ENCODE measurements at places on chromosomes 6 and 20.

DNA sequence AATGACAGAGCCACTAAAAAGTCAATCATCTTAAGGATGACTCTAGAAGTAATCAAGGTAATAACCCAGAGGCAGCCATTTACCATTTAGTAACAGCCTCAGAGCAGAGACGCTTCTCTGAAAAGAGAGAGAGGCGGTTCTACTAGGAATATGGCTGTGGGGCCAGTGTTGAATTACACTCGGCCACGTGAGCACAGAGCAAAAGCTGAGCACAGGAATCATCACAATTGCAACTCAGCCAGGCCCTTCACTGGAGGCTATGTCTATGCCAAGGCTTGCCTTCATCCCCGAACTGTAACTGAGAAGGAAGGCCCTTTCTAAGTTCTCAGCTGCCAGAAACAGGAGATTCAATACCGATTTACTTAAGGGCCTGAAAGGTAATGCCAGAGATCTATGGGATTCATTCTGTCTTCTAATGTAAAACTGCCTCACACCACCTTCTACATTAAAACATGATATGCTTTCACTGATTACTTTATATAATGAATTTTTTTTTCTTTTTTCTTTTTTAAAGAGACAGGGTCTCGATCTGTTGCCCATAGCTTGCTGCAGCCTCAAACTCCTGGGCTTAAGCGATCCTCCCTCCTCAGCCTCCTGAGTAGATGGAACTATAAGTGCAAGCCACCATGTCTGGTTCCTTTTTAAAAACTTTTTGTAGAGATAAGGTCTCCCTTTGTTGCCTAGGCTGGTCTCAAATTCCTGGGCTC is 67.6 kb downstream of the NUDT3 start:
- DNase-seq, result peak; percentile 79

GRCh38 chr6:53710788-53711187 is 45.2 kb upstream of the KLHL31 start:
- no peak for DNase-seq

DNA sequence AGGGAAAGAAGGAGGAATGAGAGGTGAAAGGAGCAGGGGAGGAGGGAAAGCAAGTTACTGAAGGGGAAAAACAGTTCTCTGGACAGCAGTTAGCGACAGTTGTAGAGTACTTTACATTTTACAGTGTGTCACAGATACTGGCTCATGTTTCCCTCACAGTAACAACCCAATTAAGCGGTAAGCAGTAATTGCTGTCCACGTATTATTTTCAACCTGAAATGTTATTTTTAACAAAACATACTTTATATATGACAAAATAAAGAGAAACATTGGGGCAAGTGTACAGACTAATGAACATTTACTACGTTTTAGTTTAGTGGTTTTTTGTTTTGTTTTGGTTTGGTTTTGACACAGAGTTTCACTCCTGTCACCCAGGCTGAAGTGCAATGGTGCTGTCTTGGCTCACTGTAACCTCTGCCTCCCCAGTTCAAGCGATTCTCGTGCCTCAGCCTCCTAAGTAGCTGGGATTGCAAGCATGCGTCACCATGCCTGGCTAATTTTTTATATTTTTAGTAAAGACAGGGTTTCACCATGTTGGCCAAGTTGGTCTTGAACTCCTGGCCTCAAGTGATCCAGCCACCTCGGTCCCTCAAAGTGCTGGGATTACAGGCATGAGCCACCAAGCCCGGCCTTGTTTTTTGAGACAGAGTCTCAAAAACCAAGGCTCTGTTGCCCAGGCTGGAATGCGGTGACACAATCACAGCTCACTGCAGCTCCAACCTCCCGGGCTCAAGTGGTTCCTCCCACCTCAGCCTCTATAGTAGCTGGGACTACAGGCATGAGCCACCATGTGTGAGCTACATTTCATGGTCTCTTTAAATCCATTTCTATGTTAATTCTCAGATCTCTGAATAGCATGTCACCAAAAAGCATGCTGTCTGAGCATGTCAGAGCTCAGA is 22.6 kb upstream of the BTN3A2 start:
- peak; percentile 44 for DNase-seq

DNA sequence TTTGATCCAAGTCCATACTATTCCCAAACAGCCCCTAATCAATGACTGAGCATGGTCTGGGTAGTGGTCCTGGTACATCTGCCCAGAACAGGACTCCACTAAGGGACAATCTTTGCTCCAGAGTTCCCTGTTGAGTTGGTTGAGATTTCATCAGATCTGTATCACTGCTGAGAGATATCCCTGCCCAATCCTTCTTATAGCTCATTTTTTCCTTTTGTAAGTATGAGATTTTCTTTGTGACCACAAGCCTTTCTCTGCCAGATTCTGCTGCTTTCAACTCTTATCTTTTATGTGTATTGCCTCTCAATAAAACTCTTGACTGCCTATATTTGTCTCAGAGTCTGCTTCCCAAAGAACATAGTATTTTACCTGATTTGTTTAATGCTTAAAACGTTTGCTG is 46.2 kb upstream of the LAMA2 start:
- peak; percentile 29 for DNase-seq

DNA sequence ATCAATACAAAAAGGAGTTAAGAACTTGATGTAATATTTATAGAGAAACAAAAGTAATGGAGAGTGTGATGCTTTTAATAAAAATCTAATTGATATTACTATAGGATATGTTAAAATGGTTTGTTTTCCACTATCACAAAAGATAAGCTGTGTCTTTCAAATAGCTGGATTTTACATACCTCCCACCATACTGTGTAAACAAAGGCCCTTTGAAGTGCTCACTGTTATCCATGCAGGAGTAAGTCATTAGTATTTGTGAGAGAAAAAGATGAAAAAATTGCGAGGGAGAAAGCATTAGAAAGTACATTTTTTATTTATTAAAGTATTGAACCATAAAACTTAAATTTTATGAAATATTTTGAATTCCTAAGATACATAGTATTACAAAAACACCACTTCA is 733.0 kb downstream of the GRIK2 start:
- DNase-seq, result no peak

- DNase-seq, result peak; percentile 94
Observed at GRCh38 chr6:151765444-151765886, 42.0 kb upstream of the ESR1 start.

DNA sequence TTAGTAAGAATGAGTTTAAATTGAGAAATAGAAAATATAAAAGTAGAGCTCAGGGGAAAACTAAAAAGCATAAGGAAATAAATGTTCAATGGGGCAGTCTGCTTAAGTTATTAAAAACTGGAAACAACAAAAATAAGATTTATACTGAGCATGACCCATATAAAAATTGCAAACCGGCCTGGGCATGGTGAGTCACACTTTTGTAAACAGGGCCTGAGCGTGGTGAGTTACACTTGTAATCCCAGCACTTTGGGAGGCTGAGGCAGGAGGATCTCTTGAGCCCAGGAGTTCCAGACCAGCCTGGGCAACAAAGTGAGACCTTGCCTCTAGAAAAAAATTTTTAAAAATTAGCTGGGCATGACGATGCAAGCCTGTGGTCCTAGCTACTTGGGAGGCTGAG is 74.6 kb downstream of the TMEM244 start:
- peak; percentile 26 for DNase-seq
